GM03348 (cell line): ENCODE measurements at places on chromosomes 16 and 17.
A peak's percentile ranks its signal among the peaks of the same experiment; 100 is the strongest.

DNA sequence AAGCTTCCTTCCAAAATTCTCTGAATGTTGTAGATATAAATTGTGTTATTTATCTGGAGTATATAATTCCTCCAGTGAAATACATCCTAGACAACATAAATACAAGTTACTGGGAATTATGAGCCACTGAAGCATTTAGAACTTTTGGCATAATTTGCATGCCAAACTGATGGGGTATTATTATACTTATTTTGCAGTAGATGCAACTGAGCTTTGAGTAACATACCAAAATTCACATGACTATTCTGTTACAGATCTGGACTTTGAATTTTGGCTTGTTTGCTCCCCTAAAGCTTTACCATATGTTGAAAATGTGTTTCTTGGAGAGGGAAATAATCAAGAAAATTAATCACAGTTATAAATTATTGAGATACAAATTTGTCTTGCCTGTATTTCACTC, 372.5 kb downstream of the CDH11 start:
- no peak for DNase-seq

DNA sequence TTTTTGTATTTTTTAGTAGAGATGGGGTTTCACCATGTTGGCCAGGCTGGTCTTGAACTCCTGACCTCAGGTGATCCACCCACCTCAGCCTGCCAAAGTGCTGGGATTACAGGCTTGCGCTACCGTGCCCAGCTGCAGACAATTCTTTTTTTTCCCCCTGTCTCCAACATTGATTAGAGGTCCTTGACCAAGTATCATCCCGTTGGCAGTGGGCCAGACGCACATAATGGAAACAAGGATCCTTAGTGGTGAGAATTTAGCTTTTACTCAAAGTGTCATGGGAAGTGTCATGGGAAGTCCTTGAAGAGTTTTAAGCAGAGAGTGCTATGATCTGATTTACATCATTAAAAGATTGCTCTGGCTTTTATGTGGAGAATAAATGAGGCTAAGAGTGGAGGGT, 2.1 kb upstream of the FBXO47 start:
- DNase-seq = no peak

- DNase-seq = no peak
These were observed 60.5 kb upstream of the PLCG2 start for GRCh38 chr16:81718637-81719036.

- DNase-seq = no peak
These were observed 8.4 kb downstream of the FSCN2 start for GRCh38 chr17:81536299-81537290.

- DNase-seq = peak; percentile 87
These were observed 7.4 kb upstream of the COX10 start for GRCh38 chr17:14061666-14062560.

DNA sequence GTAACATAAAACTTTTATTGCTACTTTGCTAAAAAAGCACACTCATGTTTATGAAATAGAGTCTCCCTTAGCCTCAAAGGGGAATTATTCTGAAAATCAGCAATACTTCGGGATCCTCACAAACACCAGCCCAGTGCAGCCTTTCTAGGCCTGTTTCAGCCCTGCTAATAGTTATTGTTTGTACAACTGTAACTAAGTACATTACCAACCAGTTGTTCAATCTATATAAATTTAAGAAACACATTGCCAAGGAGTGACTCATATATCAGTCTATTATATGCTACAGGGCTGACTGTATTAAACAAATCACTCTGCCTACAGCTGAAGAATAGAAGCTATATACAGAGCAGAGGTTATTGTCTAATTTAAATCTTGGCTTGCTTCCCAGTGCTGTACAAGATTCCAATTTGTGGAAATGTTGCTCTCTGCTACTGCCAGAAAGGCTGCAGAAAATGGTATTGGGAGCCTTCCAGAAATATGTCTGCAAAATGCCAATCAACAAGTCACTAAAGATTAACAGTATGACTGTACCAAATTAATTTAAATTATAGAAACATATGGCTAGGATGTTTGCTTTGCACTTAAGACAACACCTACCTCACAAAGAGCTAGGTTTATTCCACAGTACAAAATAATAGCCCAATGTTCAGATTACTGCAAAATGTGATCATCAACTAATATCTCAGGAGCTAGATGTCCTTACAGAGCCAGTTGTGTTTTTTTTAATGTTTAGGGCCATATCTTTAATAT, 49.7 kb downstream of the TOX3 start:
- DNase-seq = no peak

- DNase-seq = no peak
These were observed 11.8 kb upstream of the FOXK2 start for GRCh38 chr17:82507631-82508175.

GRCh38 chr16:23676924-23677480, 1.7 kb upstream of the PLK1 start:
- DNase-seq = no peak

DNA sequence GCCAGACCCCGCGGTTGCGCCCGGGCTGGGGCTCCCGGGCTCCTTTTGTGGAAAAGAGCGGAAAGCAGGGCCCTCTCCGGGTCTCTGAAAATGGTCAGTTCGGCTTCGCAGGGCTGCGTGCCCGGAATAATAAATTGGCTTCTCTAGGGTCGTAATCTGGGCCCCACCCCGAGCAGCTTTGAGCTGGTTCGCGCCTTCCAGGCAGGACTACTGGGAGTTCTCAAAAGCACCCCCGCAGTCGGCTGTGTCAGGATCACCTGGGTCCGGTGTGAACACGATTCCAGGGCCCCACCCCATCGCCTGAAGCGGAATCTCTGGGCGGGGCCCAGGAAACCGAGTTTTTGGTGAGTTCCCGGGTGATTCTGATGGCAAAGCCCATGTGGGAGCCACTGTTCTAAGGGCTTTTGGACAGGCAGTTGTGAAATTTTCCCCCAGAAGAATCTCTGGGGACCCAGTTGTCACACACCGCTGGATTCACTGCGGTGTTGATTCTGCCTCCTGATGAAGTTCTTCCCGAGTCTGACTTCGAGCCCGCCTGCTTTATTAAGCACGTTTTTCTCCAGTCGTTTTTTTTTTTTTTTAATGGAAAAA, 77.0 kb downstream of the MRC2 start:
- peak; percentile 44 for DNase-seq

DNA sequence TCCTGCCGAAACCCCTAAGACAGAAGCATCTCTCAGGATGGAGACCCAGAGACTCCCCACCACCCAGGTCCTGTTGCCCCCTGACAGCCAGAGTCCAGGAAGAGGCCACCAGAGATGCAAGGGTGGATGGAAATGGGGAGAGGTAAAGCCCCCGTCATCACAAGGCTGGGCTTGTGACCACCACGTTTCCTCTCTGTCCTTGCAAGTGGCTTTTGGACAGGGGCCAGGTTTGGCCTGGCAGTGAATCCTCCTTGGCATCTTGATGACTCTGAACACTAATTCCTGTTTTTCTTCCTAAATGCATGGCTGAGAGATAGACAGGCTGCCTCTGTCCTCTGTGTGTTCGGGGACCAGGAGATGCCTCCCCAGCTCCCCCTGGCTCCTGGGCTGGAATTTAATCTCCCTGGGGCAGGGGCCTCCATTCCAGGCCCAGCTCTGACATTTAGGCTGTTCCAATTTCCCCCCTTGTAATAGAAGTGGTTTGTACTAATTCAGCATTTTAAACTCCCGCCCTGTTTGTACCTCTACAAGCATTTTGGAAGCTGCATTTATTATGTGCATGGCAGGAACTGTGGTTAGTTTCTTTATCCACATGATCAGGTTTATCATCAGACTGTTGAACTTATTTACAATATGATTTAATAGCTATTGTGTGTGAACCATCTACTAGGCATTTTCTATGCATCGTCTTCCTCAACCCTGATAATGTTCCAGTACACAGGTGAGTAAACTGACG, 116.1 kb upstream of the IRX6 start:
- DNase-seq = no peak
